ENCODE measurements at places on chromosomes 1 and 21.

GRCh38 chr1:152034654-152035538 lies 1.9 kb downstream of the S100A11 start:
- peak; percentile 75 for DNase-seq

DNA sequence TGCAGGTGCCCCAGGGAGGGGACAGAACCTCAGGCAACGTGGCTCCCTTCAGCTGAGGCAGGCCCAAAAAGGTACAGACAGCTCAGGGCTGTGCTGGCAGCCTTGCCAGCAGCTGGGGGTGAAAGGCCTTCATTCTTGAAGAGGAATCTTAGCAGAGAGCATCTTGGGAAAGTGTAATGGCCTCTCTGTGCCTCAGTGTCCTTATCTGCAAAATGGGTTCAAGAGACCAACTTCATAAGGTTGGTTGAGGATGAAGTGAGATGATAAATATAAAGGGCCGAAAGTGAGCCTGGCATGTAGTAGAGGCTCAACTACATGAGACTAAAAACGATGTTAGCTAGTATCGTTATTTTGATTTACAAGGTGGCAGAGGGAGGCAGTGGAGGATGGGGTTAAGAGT lies 26.2 kb downstream of the TMCO4 start:
- DNase-seq, result no peak

- no peak for DNase-seq
Observed at GRCh38 chr1:90712915-90713730, 4.0 kb downstream of the BARHL2 start.

GRCh38 chr1:51192213-51192843 lies 43.7 kb upstream of the RNF11 start:
- no peak for DNase-seq

DNA sequence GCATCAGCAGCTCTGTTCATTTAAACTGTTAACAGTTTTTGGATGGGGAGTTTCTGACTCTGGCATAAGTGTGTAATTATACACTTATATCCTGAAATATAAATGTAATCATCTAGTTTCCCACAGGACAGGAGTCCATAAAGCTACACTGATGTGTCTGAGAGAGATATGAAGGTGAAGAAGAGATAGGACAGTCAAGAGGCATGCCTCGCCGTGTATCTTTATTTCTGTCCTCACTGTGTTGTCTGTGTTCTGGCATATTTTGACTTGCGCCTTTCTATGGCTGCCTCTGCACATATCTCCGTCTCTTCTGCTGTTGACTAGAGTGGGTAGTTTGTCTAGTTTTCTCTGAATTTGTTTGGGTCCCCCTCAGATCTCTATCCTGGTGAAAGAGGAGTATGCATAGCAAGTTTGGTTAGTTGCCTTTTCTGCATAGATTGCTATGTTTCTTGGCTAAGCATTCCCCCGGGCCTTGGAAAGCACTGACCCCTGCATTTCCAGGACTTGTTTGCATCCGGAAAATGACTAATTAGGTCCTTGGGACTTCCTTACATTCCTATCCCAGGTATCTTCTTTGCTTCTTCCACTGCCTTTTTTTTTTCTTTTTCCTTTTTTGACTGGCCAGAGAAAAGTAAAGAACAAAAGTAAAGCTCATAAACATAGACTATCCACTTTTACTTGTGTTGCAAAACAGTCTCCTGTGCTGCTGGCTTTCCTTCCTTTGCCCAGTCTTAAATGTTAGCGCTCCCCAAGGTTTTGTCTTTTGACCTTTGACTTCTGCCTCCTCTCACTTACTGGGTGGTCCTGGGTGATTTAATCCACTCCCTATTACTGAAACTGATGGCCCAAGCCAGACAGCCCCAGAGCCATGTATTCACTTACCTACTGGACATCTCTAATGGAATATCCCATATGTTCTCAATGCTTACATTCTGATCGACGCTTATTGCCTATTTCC lies 27.6 kb upstream of the CNN3 start:
- DNase-seq, result no peak

- DNase-seq, result no peak
Observed at GRCh38 chr21:46613391-46613790, 8.5 kb upstream of the S100B start.

- no peak for DNase-seq
Observed at GRCh38 chr1:82778612-82779011, 977.9 kb downstream of the ADGRL2 start.

- peak; percentile 32 for DNase-seq
Observed at GRCh38 chr1:208213786-208214185, 30.4 kb downstream of the PLXNA2 start.

- DNase-seq, result no peak
Observed at GRCh38 chr1:156766298-156767100, 836 bp upstream of the PRCC start.

DNA sequence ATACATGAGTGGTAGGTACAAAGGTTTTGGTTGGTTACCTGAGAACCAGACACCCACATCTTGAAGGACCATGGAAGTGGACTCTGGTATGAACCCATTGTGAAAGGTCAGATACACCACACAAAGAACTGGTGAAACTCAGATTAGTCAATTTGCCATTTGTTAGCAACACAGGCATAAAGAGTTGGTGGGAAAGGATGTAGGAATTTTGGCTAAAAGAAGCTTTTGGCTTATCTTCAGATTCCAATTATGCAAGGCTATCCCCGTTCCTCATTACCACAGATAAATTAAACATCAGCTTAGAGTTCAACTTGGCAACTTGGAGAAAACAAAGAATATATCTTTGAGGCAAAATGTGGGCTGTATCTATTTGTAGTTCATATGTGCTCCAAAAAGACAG lies 87.0 kb upstream of the IRF2BP2 start:
- no peak for DNase-seq

GRCh38 chr1:147243228-147243685 lies 773 bp downstream of the CHD1L start:
- no peak for DNase-seq

DNA sequence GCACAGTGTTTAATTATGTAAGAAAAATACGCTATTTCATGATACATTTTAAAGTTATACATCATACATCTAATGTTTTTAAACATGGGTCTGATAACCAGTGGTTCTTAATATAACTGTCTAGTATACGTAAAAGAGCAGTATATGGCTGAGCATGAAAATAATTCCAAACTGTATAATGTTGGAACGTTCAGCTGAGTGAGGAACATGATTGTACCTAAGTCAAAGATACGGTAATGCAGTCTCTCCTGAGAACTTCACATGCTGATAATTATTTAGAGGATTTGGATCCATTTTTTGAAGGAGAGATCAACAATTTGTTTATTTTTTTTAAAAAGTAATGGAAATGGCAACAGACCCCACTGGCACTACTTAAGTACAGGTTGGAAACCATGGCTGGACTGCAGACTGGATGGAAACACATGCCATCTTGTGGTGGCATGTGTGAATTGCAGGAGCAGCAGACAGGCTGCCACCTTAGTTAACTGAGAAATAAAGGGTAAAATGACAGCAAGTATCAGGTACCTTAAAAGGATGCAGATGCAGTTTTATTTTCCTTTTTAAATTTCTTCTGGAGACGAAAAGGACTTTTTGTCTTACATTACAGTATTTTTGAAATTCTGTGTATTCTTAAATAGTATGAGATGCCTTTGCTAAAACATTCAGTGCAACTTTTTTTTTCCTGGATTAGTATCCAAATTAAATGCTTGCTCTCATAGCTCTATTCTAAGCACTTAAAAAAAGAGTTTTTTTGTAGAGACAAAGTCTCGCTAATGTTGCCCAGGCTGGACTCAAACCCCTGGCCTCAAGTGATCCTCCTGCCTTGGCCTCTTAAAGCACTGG lies 73.8 kb downstream of the MTR start:
- DNase-seq, result no peak

DNA sequence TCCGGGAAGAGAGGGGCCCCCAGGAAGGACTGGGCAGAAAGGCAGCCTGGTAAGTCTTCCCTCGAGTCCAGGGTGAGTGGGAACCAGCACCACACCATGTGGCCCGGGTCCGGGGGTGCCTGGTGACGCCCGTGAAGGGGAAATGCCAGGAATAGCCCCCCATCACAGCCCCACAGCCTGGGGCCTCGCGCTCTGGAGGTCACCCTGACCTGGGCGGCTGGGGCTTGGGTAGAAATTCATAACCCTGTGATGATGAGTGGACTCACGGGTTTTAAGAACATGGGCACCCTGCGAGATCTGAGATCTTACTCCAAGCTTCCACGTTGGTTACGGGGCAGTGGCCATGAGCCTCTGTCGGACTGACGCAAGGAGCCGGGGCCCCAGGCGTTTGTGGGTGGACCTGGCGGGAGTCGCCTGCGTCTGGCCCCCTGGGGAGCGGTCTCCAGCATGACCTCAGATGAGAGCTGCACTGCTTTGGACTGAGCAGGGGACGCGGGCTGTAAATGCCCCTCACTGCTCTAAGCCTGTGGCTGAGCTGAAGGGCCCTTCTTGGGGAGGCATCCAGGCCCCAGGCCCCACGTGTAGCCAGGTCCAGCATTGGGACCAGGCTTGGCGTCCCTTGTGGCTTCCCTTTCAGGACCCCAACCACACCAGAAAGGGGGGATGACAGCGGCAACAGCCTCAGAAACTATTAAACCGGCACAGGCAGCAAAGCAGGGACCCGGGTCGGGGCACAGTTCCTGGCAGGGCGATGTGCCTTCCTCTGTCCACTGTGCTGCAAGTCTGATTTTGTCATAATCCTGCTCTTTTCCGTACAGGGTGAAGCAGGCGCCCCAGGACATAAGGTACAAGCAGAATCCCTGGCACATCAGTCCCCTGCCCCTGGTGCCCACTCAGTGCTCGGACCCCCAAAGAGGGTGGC lies 60.0 kb downstream of the SLC19A1 start:
- DNase-seq, result no peak

GRCh38 chr1:114250683-114251572 lies 97.3 kb upstream of the SYT6 start:
- DNase-seq, result no peak

GRCh38 chr1:243253926-243254232 lies 1.2 kb downstream of the CEP170 start:
- no peak for DNase-seq

Measured in SIG-M5 (cell line).